ENCODE measurements at places on chromosomes 13 and 19.

DNA sequence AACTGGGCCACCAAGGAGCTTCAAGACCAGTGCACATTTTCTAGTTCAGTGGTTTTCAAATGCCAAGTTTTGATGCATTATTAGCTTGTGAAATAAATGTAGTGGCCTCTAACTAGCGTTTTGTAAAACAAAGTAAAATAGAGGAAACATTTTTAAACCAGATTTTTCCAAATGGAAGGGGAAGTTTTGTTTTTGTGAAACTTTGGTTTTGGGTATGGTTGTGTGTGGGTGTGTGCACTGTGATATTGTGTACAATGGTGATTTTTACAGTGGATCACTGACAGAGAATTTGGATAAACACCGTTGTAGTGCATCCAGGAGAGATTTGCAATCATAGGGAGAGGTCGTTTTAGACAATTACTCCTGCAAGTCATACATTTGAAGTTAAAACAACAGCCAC is 108.9 kb downstream of the SLC7A1 start:
- DNase-seq = no peak

- no peak for DNase-seq
These were observed 6.9 kb downstream of the UPK1A start for GRCh38 chr19:35673121-35673804.

- no peak for DNase-seq
These were observed 66.1 kb downstream of the ZNF486 start for GRCh38 chr19:20233105-20233504.

GRCh38 chr13:63516124-63516523 is 2100.5 kb upstream of the PCDH20 start:
- no peak for DNase-seq

GRCh38 chr13:40341096-40341471 is 325.4 kb downstream of the FOXO1 start:
- DNase-seq = no peak

DNA sequence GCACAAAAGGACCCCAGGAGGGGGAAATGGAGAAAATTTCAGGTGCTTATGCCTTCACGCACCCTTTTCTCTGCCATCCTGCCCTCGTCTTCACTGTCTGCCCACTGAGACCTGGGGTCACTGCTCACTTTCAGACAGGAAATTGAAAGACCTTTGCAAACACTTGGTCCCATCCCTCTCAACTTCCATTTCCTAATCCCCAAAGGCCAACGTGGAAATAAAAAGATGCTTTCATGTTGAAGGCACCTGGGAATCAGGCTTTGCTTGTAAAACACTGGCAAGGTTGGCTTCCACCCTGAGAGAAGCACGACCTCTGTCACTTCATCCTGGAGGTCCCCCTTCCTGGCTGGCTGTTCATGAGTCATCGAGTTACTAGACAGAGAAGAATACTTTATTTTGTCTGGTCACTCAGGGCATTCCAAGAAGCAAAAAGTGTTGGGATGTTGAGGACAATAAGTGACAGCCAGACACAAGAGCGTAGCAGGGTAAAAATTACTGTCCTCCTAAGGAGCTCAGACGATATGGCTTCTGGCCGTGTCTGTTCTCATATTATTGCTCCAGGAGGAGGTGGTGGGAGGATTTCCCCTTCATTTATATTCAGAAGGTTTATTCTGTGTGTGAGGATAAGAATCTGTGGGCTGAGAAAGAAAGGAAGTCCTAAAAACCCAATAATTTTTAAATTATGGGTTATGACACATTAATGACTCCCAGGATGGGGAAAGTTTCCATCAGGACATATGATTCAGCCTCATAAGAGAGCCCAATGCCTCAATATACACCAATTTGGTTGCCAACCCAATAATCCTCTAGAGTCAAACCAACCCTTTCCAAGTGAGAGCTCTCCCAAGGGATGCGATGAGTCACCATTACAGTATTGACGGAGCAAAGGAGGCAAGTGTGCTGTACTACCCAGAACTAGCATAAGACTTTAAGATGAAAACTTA is 409.0 kb downstream of the COG6 start:
- no peak for DNase-seq

DNA sequence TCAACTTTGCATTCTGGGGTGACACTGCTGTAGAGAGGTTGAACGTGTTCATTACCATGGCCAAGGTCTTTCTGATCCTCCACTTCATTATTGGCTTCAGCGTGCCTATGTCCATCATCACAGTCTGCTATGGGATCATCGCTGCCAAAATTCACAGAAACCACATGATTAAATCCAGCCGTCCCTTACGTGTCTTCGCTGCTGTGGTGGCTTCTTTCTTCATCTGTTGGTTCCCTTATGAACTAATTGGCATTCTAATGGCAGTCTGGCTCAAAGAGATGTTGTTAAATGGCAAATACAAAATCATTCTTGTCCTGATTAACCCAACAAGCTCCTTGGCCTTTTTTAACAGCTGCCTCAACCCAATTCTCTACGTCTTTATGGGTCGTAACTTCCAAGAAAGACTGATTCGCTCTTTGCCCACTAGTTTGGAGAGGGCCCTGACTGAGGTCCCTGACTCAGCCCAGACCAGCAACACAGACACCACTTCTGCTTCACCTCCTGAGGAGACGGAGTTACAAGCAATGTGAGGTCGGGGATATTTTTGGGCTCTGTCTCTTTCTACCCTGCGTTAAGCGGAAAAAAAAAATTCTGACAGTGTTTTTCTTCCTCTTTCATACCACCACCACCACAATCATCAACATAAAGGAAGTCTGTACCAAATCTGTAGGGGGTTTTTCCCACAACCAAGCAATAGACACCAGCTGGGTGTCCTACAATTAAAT is 29.5 kb downstream of the FPR3 start:
- DNase-seq = no peak

Measured in COR-L47 (cell line).